ENCODE measurements at places on chromosomes 1 and 21.

GRCh38 chr1:62131093-62131725, 63.4 kb upstream of the L1TD1 start:
- DNase-seq, result peak; percentile 74

GRCh38 chr1:2535455-2535854, 5.4 kb upstream of the HES5 start:
- no peak for DNase-seq

DNA sequence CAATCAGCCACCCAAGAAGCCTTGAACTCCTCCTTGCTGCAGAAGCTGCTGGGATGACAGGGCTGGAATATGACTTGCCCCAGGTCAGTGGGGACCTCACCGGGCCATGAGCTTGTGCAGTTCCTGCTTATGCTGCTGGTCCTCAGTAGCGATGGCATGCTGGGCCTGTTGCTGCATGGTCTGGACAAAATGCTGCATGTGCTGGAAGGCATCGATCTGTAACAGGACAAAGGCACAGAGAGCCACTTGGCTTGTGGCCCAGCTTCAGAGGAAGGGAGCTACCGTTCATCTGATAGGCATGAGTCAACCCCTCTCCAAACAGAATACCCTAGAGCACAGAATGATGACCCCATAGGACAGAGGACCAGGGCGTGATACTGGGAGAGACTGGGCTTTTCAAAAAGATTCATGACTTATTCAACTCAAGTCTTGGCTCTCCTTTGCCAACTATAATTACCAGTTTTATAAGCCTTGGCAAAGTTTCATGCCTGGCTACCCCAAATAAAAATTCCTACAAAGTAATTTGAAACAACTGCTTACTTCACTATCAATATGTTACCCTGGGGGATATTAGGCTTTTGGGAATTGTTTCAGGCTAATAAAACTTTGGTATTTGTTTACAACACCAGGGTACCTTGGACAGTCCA, 34.7 kb upstream of the EXOSC10 start:
- no peak for DNase-seq

DNA sequence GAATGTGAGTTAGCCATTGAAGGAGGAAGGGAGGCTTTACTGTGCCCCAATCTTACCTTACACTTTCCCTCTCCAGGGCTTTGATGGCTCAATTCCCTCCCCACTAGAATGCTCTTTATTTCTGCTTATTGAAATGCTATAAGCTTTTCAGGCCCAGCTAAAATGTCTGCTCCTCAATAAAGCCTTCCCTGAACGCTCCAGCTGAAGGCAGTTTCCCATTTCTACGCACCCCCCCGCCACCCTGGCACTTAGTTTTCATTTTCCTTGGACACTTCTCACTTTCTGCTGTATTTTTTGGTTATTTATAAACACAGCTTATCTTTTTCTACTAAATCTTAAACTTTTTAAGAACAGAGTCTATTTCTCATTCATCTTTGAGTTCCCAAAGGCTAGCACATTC, 7.1 kb upstream of the TMEM167B start:
- no peak for DNase-seq

DNA sequence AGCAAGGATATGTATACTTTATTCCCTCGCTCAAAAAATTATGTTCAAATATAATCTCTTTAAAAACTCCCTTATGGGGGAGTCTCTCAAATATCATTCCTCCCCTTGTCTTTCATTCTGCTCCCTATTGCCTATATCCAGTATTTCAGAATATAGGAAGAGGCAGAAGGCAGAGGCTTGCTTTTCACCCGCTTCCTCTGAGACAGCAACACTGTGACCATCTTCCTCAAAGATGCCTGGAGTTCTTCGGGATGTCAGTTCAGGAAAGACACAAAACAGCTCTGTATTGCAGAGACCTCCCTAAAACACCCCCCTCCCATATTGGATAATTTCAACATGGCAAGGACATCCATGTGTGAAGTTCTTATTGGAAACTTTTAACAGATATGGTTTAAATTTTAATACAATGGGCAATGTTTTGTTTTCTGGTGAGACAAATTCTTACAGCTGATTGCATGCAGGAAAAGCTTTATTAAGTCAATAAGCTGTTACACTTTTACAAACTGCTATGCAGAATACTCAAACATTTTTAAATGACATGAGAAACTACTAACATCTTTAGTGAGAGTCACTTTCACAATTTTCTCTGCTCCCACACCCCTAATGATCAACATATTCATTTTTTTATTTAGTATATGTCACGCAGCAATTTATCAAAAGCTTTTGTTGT, 4.8 kb downstream of the DIRAS3 start:
- DNase-seq, result no peak

DNA sequence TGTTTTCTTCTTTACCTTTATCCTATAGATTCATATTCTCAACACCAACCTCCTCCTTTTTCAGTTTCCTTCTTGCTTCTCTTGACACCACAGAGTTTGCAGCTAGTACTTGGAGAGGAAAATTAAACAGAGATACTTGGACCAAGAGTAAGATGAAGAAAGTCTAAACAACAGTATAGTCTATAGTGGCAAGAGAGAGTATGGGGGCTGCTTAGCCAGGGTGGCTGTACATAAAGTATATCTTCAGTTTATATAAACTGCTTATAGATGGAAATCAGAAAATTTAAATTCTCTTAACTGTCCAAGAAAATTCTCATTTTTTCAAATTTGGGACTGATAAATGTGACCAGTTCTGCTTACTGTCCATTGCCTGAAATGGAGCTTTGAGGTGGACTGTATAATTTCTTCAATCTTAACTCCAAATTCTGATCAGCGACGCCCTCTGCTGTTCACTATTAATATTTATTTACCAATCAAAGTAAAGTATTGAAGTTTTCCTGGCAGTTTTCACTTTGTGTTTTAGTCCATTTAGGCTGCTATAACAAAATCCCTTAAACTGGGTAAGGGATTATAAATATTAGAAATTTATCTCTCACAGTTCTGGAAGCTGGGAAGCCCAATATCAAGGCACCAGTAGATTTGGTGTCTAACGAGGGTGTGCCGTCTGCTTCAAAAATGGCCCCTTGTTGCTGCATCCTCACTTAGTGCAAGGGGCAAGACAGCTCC, 14.8 kb upstream of the METTL18 start:
- peak; percentile 47 for DNase-seq

GRCh38 chr1:222767152-222767571, 30.2 kb downstream of the FAM177B start:
- no peak for DNase-seq

DNA sequence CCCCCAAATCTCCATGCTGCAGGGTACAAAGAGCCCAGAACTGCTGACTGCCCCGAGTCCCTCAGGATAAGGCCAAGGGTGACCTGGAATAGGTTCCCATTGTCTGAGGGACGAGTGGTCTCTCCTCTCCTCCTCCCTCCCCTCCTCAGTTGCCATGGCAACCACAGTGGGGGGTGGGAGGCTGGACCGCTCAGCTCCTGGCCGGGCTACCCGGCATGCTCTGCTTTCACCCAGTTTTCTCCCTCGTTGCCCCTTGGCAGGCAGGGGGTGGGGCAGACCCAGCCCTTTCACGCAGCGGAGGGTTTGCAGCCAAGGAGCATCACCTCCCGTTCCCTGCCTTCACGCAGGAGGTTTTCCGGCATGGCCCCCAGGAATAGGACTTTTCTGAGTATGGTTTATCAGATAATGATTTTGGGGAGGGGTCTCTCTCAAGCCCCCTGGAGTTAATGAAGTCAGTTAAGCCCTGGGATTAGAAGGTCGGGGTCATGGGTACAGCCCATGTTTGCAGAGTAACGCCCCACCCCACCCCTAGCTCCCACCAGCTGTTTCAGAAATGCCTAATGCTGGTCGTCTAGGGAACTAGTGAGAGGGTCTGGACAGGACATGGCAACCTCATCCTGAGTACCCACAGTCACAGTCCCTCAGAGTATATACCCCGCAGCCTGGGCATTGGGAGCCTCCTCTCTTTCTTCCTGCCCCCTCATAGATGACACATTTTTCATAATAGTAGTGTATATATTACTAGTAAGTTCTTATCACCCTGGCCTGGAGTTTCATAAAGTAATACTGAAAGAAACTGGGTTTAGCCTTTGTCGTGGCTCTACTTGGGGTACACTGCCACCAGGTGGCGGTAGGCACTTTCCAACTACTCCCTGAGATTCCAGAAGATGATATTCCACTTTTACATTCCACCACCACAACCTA, 20.7 kb downstream of the C1QB start:
- DNase-seq, result peak; percentile 67

- DNase-seq, result no peak
Observed at GRCh38 chr1:115293899-115294298, 44.1 kb downstream of the NGF start.

Data from GM13977 (cell line).